ENCODE measurements at places on chromosomes 12 and 14.
A peak's percentile ranks its signal among the peaks of the same experiment; 100 is the strongest.

DNA sequence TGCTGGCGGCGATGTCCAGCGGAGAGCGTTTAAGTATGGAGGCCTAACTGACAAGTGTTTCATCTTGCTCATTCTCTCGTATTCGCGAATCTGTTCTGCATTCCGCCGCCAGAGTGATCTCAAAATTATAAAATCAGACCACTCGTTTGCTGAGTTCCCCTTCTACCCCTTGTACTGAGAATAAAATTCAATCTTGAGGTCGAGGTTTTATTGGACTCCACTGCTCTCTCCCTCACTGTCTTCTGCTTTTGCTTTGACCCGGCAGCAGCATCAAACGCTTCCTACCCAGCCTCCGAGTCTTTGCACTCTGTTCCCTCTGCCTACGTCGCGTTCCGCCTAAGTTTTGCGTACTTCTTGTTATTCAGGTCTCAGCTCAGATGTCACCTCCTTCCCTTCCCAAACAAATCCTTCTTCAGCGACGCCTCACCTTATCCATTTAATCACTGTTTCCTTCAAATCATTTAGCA is 462 bp downstream of the KNTC1 start:
- DNase-seq, result peak; percentile 40

GRCh38 chr14:96393071-96393691 is 1.3 kb downstream of the AK7 start:
- no peak for DNase-seq

DNA sequence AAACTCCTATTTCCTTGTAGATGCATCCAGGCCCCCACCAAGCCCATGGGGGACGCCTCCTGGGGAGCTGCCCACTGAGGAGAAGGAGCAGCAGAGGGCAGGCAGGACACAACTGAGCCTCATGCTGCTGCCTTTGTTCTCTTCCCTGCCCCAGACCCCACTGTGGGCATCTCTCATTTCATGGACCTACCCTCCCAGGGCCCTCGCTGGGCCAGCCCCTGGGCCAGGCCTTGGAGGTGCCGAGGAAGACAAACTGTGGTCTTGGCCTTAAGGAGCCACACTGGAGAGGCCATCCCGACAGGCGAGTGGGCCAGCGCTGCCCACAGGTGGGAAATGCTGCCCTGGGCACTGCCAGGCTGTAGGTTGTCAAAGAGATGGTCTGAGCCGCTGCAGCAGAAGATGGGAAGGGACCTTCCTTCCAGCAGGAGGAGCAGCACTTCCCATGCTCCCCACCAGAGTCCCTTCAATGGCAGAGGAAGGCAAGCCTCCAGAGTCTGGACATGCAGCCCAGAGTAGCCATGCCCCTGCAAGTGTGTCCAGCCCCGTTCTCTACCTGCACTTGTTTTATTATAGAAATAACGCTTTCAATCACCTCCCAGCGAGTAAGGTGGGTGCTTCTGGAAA is 147.4 kb downstream of the BCL11B start:
- DNase-seq, result no peak

DNA sequence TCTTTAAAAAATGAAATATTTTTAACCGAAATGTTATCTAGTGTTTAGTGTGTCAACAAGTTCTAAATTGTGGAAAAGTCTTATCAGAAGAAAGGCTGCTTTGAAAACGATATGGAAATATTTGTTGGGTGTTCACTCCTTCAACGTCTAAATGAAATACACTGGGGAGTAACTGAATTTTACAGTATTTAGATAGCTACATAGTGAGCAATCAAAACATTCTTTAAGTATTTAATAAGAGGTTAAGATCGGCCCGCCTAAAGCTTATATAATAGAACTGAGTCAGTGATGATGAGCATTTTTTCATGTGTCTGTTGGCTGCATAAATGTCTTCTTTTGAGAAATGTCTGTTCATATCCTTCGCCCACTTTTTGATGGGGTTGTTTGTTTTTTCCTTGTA is 228.3 kb downstream of the RAD51B start:
- DNase-seq, result no peak

- no peak for DNase-seq
Measured at GRCh38 chr12:92186038-92186470, 40.4 kb upstream of the BTG1 start.

DNA sequence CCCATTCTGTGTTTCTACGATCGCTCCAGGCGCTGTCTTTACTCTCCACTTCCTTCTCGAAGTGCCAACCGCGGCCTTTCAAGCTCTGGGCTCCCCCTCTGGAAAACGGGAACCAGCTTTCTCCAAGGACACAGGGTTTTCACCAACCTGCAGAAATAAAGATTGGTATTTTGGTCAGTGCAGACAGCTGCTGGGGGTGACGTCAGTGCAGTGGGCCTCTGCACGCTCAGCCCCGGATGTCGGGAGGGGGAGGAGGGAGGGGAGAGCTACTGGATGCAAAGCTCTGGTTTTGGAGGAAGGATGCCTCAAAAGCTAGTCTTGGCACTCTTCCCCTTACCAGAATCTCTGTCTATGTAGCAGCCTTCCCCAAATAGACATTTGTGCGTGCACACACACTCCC is 19.9 kb downstream of the HRK start:
- DNase-seq, result no peak

- no peak for DNase-seq
Measured at GRCh38 chr12:124188561-124189405, 106.1 kb upstream of the RFLNA start.
